Stimulated activated CD8-positive, alpha-beta memory T cell treated with anti-CD3 and anti-CD28 coated beads, Interleukin-4, amount 100 ng/mL, for 1 hour (primary cell): ENCODE measurements at places on chromosomes 4 and X.
A peak's percentile ranks its signal among the peaks of the same experiment; 100 is the strongest.

GRCh38 chr4:30719454-30720020 is 632 bp upstream of the PCDH7 start:
- no peak for DNase-seq

DNA sequence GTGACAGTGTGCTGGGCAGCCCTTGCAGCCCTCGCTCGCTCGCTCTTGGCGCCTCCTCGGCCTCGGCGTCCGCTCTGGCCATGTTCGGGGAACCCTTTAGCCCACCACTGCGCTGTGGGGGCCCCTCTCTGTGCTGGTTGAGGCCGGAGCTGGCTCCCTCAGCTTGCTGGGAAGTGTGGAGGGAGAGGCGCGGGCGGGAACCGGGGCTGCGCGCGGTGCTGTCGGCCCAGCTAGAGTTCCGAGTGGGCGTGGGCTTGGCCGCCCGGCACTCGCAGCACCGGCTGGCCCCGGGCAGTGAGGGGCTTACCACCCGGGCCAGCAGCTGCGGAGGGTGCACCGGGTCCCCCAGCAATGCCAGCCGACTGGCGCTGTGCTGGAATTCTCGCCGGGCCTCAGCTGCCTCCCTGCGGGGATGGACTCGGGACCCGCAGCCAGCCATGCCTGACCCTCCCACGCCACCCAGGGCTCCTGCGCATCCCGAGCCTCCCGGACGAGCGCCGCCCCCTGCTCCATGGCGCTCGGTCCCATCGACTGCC is 770.1 kb upstream of the GALNTL6 start:
- no peak for DNase-seq

DNA sequence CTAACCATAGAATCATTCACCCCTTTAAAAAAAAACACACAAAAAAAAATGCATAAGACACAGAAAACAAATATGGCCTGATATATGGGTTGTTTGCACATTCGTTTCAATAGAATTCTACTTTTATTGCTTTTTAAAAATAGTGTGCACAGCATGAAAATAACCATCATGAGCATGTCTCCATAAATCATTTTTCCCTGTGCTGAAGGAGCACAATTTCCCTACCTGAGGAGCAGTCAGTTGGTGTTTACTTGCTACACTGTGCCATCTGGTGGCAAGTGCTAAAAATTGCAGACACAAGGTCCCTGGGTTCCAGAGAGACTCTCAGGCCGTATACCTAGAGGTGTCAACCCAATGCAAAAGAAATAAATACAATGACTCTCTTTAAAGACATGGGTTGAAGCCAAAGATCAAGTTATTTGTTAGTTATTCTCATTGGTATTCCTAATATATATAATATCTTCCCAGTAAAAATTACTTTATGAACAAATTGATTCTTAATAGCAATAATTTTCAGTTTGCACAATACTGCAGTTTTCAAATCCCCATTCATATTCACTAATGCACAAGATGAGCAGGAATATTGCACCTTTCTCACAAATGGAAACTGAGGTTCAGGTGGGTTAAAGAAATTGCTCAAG is 551.4 kb downstream of the IQCM start:
- no peak for DNase-seq

DNA sequence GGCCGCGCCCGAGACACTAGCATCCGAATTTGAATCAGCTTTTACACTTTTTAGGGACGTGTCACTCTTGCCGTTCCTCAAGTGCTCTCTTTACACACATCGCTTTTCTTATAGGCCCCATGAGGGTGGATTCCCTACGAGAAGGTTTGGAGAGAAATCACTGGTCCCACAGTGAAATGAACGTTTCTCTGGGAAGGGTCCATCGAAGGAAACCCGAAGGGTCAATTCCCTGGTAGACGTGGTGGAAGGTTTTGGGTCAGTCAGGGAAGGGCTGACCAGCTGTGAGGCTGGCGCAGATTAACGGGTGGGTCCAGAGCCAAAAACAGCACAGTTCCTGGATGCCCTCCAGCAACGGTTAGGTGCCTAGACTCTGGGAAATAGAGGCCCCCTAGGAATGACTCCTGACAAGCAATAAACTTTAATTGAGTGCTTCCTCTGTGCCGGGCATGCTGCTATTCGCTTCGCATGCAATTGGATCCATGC is 35.9 kb downstream of the ETDC start:
- DNase-seq, result no peak

DNA sequence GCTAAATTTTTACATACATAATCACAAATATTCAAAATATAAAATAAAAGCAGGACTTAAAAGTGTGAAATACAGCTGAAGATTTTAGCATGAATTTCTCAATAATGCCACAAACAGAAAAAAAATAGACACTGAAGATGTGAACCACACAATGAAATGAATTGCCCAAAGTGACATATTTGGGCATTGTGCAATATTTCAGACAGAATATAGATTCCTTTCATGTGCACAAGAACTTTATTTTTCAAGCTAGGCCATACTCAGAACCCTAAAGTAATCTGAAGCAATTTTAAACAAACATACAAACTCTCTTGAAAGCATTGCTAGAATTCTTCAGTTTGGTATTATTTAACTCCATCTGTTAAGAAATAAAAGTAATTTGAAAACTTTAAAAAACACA is 764.1 kb downstream of the STIM2 start:
- no peak for DNase-seq

- no peak for DNase-seq
Observed at GRCh38 chrX:150615356-150615755, 46.9 kb downstream of the MTM1 start.

DNA sequence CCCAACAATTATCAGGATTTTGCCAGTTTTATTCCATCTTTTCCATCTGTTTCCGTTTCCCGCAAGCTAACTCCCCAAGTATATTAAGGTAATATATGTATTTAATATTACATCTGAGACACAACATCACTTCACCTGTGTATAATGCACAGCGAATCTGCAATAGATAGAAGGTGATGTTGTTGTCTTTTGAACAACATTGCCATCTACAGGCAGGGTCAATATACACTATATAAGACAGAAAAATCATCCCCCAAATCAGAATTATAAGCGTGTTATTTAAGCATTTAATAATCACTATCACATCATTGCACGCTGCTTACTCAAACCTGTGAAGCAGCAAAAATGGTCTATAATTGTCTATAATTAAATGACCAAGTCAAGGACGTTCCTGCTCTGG is 1115.5 kb downstream of the NLGN4X start:
- no peak for DNase-seq

DNA sequence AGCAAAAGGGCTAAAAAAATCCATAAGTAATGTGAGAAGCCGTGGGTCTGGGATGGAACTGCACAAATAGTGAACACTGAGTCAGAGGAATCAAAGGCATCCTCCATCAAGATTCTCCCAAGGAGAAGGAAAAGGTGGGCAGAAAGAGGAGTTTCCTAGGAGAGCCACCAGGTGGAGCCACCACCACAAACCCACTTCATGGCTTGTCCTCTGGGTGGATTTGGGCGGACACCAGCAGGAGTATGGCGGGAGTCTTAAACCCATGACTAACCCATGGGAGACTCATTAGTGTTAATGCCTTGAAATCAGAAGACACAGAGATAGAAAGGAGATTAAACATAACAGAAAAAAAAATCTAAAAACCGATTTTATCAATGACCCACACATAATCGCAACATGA is 147.7 kb downstream of the SH3KBP1 start:
- no peak for DNase-seq

GRCh38 chrX:71181910-71182799 is 37.5 kb downstream of the NLGN3 start:
- peak; percentile 37 for DNase-seq

DNA sequence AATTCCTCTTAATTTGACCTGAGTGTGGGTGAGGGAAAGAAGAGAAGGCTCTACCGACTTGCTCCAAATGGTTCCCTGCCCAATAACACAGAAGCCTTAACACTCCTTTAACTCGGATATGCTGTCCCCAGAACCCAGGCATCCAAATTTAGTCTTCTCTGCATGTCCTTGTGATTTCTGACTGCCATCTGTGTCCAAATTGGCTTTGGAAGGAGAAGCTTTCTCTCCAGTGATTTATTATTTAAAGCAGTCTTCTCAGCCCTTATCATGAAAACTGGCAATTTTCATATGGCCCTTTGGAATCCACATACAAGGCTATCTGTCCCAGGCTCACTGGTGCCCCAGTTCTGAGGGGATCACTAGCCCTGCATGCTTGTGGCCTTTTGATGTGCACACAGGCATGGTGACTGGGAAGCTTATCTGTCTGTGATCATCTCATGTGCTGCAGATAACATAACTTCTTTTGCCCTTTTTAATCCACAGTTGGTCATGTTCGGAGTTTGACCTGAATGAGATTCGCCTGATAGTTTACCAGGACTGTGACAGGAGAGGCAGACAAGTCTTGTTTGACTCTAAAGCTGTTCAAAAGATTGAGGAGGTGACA is 56.7 kb downstream of the FNIP2 start:
- DNase-seq, result no peak

GRCh38 chr4:6207602-6208001 is 7.3 kb upstream of the JAKMIP1 start:
- no peak for DNase-seq

GRCh38 chr4:94722748-94723147 is 35.0 kb upstream of the BMPR1B start:
- no peak for DNase-seq

DNA sequence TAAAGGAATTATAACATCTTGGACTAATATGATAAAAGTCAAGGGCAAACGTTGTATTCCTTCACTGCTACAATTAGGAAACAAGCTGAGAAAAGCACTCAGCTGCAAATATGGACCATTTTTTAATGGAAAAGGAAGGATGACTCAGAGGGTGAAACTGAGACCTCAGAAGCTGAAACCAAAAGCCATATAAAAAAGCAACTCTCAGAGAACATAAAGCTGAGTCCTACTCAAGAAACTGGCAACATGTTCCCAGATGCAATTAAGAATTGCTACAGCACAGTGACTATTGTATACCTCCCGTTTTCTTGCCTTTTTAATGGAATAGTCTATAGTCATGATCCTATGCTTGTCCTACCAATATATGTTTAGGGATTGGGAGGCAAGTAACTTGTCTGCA is 1106.4 kb upstream of the INTU start:
- no peak for DNase-seq

DNA sequence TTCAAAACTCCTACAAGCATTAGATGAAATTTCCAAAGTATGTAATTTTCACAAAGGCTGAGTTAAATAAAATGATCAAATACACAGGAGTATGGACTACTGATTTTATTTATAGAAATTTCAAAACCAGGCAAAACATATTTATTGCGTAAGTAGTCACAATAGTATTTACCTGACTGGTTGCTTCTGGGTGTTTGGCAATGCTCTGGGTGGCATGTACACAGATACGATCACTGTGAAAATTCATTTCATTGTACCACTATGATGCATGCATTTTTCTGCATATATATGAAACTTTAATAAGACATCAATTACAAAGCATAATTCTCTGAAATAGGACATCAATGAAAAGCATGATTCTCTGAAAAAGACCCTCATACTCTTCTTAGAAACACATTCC is 384.2 kb downstream of the TLL1 start:
- no peak for DNase-seq

DNA sequence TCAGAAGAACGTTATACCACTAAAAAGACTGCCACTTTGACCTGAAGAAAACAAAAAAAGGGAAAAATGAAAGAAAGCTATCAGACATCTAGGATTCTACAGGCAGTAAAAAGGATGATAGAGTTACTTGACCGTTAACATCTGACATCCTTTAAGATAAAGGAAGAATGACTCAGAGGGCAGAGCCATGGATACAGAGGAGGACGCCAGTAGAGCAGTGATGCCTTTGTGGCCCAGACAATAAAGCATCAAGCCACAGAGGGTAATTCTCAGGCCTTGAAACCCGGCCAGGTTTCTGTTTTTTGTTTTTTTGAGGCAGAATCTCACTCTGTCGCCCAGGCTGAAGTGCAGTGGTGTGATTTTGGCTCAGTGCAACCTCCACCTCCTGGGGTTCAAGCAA is 9.5 kb upstream of the BEX1 start:
- DNase-seq, result no peak

GRCh38 chr4:182564724-182565369 is 321.6 kb downstream of the TENM3 start:
- DNase-seq, result no peak

GRCh38 chr4:10080589-10081217 is 35.9 kb downstream of the WDR1 start:
- DNase-seq, result no peak

DNA sequence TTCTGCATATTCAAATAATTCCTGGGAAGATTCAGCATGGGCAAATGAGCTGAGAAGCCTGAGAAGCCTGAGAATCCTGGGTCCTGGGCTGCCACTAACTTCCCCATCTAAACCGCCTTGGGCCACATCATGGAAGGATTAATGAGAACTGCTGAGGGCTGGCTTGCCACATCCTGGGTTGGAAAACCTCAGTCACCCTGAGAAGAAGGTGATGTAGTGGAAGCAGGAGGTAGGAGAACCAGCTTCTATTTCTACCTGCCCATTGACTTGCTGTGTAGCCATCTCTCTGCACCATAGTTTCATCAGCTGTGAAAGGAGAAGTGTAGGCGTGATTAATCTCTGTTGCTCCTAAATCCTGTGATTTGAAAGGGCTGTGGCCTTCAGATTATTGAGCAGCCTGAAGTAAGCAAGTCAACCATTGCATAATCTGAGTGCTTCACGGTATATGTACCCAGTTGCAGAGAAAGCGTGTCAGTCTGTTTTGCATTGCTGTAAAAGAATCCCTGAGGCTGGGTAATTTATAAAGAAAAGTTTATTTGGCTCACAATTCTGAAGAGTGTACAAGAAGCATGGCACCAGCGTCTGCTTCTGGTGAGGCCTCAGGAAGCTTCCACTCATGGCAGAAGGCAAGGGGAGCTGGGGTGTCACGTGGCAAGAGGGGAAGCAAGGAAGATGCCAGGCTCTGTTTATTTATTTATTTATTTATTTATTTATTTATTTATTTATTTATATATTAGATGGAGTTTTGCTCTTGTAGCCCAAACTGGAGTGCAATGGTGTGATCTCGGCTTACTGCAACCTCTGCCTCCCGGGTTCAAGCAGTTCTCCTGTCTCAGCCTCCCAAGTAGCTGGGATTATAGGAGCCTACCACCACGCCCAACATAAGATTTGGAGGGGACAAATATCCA is 140.9 kb upstream of the ATP6AP2 start:
- no peak for DNase-seq

DNA sequence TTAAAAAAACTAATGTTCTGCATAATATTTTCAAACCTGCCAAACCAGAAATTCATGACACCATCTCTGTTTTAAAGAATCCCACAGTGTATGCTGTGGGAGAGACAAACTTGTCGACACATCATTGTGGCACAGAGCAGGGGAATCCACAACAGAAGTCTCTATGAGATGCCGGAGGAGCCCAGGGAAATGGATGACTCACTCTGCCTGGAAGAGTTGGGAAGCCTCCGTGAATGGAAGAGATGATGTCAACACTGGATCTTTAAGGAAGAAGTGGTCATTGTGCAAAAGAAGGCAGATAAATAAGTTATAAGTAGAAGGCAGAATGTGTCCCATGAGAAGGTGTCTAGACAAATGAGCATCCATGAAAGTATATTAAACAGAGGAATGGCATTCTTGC is 595.1 kb downstream of the RAB28 start:
- DNase-seq, result no peak

DNA sequence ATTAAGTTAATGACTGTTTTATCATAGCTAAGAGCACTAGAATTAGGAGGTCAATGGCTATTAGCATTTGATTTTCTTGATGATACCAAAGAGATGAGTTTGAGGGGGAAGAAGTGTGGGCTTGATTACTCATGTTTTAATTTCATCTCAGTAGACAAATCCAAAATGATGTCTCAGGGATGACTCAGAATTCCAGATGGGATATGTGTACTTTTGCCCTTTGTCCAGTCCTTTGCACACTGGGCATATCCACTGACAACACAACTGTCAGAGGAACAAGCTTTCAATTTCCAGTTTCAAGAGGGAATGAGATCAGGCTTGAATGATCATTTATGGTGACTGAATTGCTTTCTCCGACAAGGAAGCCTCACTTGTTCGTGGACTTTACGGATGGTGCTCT is 325.3 kb upstream of the FTHL17 start:
- DNase-seq, result no peak
